Upper lobe of right lung (tissue), 1 donor: ENCODE measurements at places on chromosomes 11 and 22.

GRCh38 chr11:75031771-75032549 lies 43.2 kb downstream of the NEU3 start:
- DNase-seq: peak; percentile 87

- DNase-seq: no peak
Observed at GRCh38 chr11:127994736-127995135, 592.6 kb downstream of the ETS1 start.

- peak; percentile 12 for DNase-seq
Observed at GRCh38 chr22:37011472-37011871, 7.8 kb downstream of the TST start.

GRCh38 chr11:120381401-120381800 lies 45.2 kb downstream of the ARHGEF12 start:
- DNase-seq: no peak

- DNase-seq: no peak
Observed at GRCh38 chr11:28858076-28858475, 749.9 kb downstream of the METTL15 start.

DNA sequence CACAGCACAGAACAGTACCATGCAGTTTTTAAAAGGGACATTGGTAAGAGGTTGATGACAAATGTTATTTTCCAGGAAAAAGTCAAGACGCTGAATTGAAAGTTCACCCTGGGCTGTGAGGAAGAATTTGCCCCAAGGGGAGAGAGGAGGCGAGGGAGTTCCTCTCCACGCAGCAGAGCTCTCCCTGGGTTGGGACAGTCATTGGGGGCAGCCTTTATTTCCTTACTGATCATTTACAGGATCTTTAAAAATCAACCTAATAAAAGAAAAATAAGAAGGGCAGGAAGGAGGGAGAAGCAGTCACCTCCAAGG lies 49.9 kb upstream of the WNT7B start:
- DNase-seq: no peak

GRCh38 chr11:88535916-88536547 lies 198.5 kb upstream of the CTSC start:
- no peak for DNase-seq
